Effector memory CD4-positive, alpha-beta T cell (primary cell): ENCODE measurements at places on chromosomes 4 and X.

GRCh38 chr4:6308899-6309643 is 39.4 kb downstream of the WFS1 start:
- DNase-seq = no peak

DNA sequence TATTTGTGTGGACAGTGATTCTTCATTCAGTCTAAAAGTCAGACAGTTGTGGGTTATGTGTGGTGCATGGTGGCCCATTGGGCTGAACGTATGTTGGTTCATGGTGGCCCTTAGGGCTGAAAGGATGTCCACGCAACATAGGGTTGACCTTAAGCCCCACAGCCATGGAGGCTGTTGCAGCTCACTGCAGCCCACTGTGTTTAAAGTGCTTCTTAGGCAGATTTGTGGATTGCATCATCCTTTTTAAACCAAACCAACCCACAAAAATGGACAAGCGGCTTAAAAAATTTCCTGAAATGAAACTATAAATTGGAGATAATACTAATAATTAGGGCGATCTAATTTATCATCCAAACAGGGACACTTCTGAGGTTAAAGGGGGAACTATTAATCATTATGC is 219.0 kb upstream of the GATB start:
- no peak for DNase-seq

DNA sequence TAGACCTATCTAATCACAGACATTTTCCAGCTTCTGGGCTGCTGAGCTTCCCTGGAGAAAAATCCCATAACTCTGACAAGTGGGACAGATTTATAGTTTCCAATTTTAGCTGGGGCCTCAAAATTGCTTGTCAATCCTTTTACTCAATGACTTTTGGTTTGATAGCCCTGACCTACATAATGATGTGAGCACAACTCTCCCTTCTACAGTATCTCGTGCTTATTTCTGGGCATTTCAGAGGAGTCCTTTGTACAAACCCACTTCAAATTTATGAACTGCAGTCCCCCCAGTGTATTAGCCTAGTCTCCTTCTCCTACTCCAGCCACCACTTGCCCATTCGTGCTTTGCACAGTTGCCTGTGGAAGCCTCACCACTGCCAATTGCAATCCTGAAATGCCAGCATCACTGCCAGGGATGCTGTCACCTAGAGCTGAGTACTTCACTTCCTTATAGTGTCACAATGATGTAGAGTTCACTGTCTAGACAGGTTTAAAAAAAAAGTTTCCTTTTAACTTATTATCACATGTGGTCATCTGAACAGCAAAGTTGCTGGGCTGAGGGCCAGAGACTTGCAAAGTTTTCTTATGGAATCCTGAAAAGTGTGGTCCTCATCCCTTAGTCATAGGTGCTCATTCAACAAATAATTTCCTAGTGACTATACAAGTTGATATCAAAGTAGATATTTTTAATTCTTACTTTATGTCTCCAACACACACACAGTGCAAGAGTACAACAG is 21.2 kb downstream of the TRAM1L1 start:
- DNase-seq = no peak

DNA sequence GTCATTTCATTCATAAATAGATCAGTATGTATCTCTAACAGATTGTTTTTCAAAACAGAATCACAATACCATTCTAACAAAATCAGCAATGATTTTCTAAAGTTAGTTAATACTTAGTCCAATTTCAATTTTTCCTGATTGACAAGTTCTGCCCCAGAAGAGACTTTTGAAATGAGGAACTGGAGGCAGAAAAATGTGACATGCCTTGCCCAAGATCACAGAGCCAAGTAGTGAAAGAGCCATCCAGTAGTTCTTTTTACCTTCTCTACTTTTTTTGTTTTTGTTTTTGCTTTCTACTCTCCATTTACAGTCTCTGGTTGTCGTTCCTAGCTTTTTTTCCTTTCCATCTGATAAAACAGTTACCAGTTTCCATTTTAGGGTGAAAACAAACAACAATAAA is 129.3 kb upstream of the TMEM164 start:
- DNase-seq = no peak

GRCh38 chr4:180512801-180513475 is 1730.3 kb upstream of the TENM3 start:
- DNase-seq = no peak

GRCh38 chrX:101081231-101081630 is 2.6 kb downstream of the TMEM35A start:
- no peak for DNase-seq

- DNase-seq = no peak
These were observed 494.2 kb upstream of the INTU start for GRCh38 chr4:127138586-127138985.

GRCh38 chr4:153036931-153037482 is 100.9 kb downstream of the FHDC1 start:
- no peak for DNase-seq

DNA sequence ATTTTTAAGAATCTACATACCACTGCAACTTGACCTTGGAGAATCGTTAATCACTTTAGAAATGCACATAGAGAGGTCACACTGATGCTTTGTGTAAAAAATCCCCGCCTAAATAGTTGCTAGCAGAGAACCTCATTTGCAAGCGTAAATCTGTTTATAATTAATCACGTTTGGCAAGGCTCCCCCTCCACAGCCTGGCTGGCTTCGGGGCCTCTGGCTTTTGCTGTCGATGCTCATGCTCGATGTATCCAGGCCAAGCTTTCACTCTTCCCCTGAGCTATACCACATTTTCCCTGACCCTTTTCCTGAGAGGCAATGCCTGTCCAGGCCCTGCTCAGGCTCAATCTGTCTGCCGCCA is 23.4 kb downstream of the CYTL1 start:
- no peak for DNase-seq

GRCh38 chr4:150681063-150681462 is 99.1 kb downstream of the MAB21L2 start:
- no peak for DNase-seq

DNA sequence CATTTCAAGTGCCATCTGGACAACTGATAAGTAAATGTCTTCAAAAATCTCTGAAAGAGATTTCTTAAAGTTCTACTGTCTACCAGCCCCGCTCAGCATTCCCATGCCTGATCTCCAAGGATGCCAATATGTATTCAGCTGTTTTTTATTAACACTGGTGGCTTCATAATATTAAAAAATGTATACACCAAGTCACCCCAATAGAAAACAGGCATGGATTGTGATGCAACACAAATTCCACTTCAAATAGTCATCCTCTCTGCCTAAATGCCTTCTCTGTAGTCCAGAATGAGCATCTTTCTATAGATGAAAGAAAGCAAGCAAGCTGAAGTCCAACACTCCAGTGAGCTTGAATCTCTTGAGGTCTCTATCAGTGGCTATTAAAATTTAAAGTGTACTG is 152.2 kb upstream of the PPARGC1A start:
- DNase-seq = no peak

GRCh38 chr4:10750714-10751113 is 66.1 kb upstream of the CLNK start:
- DNase-seq = no peak

DNA sequence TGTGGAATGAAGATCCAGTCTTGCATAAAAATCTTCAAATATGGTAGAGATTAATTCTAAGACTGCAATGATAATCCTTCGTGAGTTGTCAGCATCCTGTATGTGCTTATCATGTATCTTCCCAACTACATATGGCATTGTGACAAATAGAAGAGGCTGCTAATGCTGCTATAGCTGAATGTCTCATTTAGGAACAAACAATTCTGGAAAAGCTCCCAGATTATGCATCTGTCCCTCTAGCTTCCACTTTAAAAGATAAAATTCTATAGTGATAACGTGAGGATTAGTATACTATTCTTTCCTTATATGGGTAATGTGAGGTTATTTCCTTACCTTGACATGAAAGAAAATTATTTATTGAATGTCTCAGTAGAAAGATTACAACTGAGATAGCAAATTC is 930.9 kb downstream of the DMD start:
- DNase-seq = no peak

DNA sequence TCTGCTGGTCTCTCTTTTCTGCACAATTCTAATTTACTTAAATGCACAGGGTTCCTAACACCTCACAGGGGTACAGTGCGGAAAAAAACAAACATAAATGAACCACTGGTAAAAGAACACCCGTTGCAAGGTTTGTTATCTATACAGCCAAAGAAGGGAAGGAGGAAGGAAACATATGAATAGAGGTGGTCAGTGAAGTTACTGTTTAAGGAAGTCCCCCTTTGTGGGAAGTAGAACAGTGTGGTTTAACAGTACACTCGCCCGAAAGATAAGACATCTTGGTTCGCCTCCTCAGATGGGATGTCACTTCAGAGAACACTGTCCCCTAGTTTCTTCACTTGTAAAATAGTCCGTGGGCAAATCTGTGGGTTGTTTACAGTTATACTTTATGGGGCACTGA is 57.5 kb downstream of the TEC start:
- no peak for DNase-seq

DNA sequence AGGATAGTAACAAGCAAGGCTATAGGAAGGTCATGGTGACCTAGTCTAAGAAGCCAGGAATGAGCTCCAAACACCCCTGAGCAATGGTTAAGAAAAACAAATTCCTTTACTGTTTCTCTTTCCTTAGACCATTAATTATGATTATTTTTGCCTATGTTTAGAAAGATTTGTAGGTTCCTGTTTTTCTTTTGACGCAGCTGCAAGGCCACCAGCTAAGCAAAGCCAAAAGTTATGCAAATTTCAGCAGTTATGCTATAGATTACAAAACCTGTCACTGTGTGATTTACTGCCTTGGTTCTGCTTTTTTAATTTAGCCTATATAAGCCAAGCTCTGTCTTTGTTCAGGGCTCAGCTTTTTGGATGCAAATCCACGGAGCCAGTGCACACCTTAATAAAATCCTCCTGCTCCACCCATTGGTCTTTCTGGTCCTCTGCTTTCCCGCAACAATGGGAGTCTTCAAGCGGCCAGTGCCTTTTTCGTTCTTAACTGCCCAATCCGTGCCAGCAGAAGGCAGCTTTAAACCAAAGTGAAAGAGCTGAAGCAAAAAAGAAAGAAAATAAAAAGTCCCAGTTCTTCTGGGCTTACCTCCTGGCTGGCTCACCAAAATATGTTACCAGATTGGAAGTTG is 1.4 kb upstream of the CEP135 start:
- DNase-seq = no peak

GRCh38 chrX:30150196-30150895 is 65.0 kb upstream of the MAGEB2 start:
- no peak for DNase-seq

DNA sequence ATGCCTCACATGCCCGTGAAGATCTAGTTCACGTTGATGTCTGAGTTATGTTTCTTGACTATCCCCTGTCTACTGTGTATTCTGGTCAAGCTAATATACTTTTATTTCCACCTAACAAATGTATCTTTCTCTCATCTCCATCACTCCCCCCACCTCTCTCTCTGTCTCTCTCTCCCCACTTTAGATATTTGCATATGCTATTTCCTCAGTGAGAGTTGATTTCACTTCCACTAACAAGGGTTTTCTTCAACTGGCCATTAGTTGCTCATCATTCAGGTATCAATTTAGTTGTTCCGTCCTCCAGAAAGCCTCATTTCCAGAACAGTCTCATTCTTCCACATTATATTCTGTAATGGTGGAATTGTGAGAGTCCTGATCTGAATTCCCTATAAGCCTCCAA is 1777.8 kb upstream of the TENM3 start:
- DNase-seq = no peak

DNA sequence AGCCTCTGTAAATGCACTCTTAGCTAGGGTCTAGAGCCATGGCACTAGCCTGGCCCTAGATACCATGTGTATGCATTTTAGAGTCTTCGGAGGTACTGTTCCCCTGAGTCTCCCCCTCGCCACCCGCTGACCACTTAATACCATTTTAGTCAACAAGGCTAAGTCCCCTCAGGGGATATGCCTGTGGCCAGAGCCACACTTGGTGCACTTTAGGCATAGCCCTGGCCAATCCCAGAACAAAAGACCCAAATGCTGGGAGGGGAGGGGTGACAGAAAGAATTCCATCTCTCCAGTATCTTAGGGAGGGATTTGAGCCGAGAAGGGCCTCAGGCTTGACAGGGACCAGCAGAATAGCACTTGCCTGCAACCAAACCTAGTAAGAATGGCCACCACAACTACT is 28.6 kb upstream of the BCORL1 start:
- no peak for DNase-seq

GRCh38 chrX:8629871-8630270 is 102.1 kb downstream of the ANOS1 start:
- no peak for DNase-seq

- no peak for DNase-seq
These were observed 19.0 kb downstream of the PHKA2 start for GRCh38 chrX:18964901-18965300.

DNA sequence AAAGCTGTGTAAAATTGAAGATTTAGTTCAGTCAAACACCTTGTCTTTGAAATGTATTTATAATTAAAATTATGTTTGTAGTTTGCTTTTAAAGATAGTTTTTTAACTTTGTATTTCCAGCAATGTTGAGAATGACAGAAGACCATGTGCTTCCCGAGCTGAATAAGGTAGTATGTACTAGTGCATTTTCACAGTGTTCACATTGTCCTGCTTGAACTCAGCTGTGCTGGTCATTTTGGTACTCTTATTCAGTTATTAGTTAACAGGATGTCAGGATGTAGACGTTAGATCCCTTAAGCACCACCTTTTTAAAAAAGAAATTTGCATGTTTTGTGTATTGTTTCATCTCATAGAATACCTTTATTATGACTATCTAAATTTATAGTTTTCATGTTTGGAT is 28.4 kb downstream of the ANAPC4 start:
- DNase-seq = no peak

GRCh38 chrX:113330416-113330815 is 489.8 kb upstream of the AMOT start:
- no peak for DNase-seq

GRCh38 chrX:119622356-119623232 is 16.4 kb upstream of the NKRF start:
- DNase-seq = no peak
